ENCODE measurements at places on chromosomes 16 and 17. TPM values are rescaled to one million over a fixed set of nuclear protein-coding genes. Genes with fewer than 3 reads are reported as not detected.

SMIM22 gene
- total RNA-seq = not detected

GJC1 gene
- total RNA-seq = 9.3 TPM

ABCC11 gene
- under 0.01 TPM for total RNA-seq

RANBP10 gene
- total RNA-seq = 4.6 TPM

PRR11 gene
- total RNA-seq = 3.1 TPM

BEAN1 gene
- total RNA-seq = 13.2 TPM

CCL5 gene
- not detected for total RNA-seq

C16orf89 gene
- total RNA-seq = not detected

ANTKMT gene
- 37.8 TPM for total RNA-seq

HOXB7 gene
- total RNA-seq = 0.79 TPM

SDR42E1 gene
- total RNA-seq = 11.2 TPM

NPIPB2 gene
- total RNA-seq = 7.5 TPM

CDR2L gene
- total RNA-seq = 47.9 TPM

CD300LG gene
- total RNA-seq = not detected

YPEL3 gene
- total RNA-seq = 44.5 TPM

NOL3 gene
- total RNA-seq = 38.1 TPM

PTGES3L gene
- under 0.01 TPM for total RNA-seq

CES3 gene
- total RNA-seq = 0.11 TPM

DPEP3 gene
- not detected for total RNA-seq

TNFRSF13B gene
- total RNA-seq = not detected

SALL1 gene
- not detected for total RNA-seq

CLEC10A gene
- not detected for total RNA-seq

CDRT15L2 gene
- total RNA-seq = not detected

LGALS9 gene
- total RNA-seq = 2.7 TPM

SOST gene
- total RNA-seq = not detected

KRTAP4-6 gene
- total RNA-seq = not detected

PLA2G10 gene
- total RNA-seq = 0.43 TPM

ELOB gene
- 341 TPM for total RNA-seq

TRIM72 gene
- not detected for total RNA-seq

KRTAP9-4 gene
- total RNA-seq = not detected

SLC2A4 gene
- not detected for total RNA-seq

NAGS gene
- 2.4 TPM for total RNA-seq

ENGASE gene
- total RNA-seq = 7.8 TPM

ADORA2B gene
- 7.9 TPM for total RNA-seq

SLC16A13 gene
- total RNA-seq = 3.1 TPM

MYO1D gene
- total RNA-seq = 75.7 TPM

SMIM5 gene
- total RNA-seq = 5.1 TPM

DLX3 gene
- total RNA-seq = 0.33 TPM
